MM.1S (cell line): ENCODE measurements at places on chromosomes 16 and 17.
A peak's percentile ranks its signal among the peaks of the same experiment; 100 is the strongest.

DNA sequence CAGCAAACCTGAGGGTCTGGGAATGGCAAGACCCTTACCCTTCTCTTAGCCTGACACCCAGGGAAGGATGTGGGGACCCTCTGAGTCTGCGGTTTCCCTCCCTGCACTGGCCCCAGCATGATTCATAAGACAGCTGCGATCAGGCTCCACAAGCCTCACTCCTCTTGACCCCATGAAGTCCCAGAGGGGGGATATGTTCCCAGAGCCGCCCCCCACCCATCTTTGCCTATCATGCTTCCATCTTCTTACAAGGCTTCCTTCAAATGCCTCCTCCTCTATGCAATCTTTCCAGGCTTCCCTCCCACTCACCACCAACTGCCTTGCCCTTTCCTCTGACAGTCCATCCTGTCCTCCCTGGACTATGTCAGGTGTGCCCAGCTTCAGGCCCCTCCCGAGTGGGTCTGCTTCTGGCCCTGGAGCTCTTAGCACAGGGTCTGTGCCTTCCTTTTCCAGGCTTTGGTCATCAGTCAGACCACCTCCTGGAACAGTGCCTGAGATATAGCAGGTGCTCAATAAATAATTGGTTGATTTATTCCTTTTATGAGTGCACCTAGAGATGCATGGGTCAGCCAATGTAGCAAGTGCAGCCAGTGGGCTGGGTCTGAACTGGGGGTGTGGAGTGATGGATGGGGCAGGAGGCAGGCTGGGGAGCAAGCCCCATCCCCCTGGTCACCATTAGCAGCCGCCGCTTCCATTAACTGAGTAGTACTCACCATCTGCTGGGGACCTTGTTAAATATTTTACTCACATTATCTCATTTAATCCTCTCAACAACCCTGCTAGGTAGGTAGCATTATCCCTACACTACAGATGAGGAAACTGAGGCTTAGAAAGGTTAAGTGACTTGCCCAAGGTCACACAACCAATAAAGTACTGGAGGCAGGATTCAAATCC, 8.4 kb downstream of the DLX3 start:
- H3K27me3 ChIP-seq: peaks cover 96% of the 10 kb centered on the region
- no peaks in the 10 kb centered on the region for H3K4me1 ChIP-seq
- no peaks in the 10 kb centered on the region for H3K36me3 ChIP-seq
- no peak overlapping the region for H3K27ac ChIP-seq

DNA sequence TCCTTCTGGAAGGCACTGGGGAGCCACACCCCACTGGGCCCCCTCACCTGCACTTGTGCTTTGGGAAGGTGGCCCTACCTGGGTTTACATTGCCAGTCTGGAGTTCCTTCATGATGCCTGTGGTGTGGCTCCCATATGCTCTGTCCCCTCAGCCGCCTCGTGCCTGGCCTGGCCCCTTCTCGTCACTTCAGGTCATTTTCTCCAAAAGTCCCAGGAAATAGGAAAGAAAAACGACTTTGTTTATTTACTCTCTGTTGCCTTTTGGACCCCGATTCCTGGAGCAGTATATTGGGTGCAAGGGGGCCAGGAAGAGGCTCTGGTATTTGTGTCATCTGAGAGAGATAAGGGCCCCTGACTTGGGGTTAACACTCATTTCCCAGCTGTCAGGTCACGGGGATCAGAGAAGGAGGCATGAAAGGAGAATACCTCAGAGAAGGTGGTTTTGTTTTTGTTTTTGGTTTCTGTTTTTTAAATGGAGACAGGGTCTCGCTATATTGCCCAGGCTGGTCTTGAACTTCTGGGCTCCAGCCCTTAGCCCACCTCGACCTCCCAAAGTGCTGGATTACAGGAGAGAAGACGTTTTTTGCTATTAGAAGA, 4.7 kb downstream of the SOCS3 start:
- H3K27me3 ChIP-seq: peaks cover 44% of the 10 kb centered on the region
- H3K36me3 ChIP-seq: no peaks in the 10 kb centered on the region
- H3K4me1 ChIP-seq: peaks cover 40% of the 10 kb centered on the region
- DNase-seq: no peak
- peak overlapping the region; percentile 83; the same call in 1 of the 2 replicates for H3K27ac ChIP-seq

DNA sequence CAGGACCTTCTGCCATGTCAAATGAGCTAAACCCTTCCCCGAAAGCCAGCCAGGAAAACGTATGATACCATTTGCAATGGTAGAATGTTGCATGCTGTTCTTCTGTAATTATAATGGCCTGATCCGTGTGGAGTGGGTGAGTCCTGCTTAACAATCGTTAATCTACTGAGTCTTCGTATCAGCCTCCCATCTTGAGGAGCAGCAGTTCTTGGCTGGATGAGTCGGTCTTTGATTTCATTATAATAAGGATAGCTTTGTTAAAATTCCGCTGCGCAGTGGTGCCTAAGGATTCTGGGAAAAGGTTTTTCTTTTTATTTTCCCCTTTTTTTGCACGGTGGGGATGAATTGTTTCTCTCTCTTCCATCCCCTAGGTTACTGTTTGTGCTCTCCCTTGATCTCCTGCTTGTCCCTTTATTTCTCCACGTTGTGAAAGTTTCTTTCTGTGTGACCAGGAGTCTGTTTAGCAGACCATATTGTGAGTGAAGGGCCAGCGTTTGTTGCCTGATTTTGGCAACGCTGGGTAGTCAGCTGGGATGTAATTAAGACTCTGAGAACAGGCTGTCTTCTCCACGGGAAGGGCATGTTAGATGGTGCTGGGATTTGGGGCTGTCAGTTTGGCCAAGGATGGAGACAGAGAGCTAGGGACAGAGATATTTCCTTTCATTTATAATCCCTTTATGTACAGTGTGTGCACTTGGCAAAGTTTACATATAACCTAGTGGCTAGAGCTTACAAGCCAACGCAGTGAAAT, 263.0 kb downstream of the FTO start:
- no peaks in the 10 kb centered on the region for H3K27me3 ChIP-seq
- H3K36me3 ChIP-seq: no peaks in the 10 kb centered on the region
- no peaks in the 10 kb centered on the region for H3K4me1 ChIP-seq
- DNase-seq: no peak
- H3K4me3 ChIP-seq: no peak overlapping the region

- no peak overlapping the region for H3K27ac ChIP-seq
- no peaks in the 10 kb centered on the region for H3K27me3 ChIP-seq
- no peak for DNase-seq
- H3K36me3 ChIP-seq: no peaks in the 10 kb centered on the region
- peaks cover 2% of the 10 kb centered on the region; the same call in 1 of the 2 replicates for H3K4me1 ChIP-seq
- no peak overlapping the region for H3K4me3 ChIP-seq
Measured at GRCh38 chr17:48523010-48523409, 7.8 kb downstream of the HOXB1 start.

DNA sequence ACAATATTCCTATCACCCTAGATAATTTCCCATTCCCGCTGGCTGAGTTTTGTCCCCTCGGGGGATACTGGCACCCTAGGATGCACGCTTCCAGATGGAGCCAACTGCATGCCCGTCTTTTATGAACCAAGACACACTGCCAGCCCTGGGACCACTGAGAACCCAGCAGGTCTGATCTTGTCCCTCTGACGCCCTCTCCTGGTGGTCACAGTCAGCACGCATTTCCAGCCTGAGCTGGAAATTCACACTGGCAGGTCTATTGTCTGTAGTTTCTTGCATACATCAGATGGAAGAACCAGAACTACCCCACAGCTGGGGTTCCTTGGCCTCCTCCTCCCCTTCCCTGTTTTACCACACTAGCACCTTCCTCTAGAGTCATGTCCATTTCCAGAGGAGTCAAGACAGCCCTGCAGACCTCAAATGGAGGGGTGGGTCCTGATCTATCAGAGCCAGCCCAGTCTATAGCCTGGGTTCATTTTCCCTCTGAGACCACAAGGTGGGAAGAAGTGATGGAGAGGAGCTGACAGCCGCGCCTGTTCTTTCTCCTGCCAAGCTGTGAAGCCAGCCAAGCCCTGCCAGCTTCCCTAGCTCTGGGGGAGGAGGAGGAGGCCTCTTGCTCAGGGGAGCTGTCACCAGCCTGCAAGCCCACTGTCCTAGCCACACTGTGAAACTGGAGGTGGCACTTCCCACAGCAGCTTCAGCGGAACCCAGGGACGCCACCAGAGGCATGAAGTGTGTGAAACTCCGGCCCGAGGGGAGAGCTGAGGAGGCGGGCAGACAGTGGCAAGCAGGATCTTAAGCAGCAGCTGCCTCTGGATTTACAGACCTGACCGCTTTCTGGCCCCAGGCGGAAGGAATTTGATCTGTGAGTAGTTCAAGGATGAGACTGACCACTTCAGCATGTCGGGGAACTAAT, 29.3 kb downstream of the MXRA7 start:
- H3K4me3 ChIP-seq: no peak overlapping the region
- no peak overlapping the region for H3K27ac ChIP-seq
- peaks cover 16% of the 10 kb centered on the region for H3K27me3 ChIP-seq

GRCh38 chr17:27559506-27560481, 71.2 kb upstream of the LGALS9 start:
- H3K4me1 ChIP-seq: no peaks in the 10 kb centered on the region
- no peaks in the 10 kb centered on the region for H3K36me3 ChIP-seq
- H3K27me3 ChIP-seq: no peaks in the 10 kb centered on the region

GRCh38 chr17:81036197-81036941, 1.4 kb downstream of the BAIAP2 start:
- H3K27me3 ChIP-seq: peaks cover 87% of the 10 kb centered on the region
- H3K27ac ChIP-seq: no peak overlapping the region
- no peaks in the 10 kb centered on the region for H3K4me1 ChIP-seq

- DNase-seq: no peak
- no peak overlapping the region for H3K27ac ChIP-seq
- no peak overlapping the region for H3K4me3 ChIP-seq
- H3K36me3 ChIP-seq: no peaks in the 10 kb centered on the region
- H3K27me3 ChIP-seq: no peaks in the 10 kb centered on the region
Measured at GRCh38 chr17:65191811-65192740, 54.9 kb downstream of the RGS9 start.

DNA sequence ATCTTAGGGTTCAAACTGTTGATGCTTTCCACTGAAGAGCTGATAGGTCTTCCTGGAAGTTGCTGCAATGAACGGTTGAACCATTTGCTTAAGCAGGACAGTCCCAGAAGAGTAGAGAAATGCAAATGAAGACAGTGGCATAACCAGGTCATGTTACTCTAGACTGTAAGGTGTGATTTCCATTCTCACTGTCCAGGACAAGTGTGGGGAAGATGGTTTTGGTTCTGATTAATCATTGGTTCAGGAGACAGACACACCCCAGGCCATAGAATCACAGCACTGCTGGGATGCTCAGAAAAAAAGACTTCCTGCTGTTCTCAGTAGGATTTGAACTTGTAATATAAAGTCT, 34.8 kb upstream of the XYLT2 start:
- no peaks in the 10 kb centered on the region for H3K27me3 ChIP-seq
- no peak for DNase-seq
- H3K4me1 ChIP-seq: no peaks in the 10 kb centered on the region
- no peak overlapping the region for H3K27ac ChIP-seq
- no peaks in the 10 kb centered on the region for H3K36me3 ChIP-seq

GRCh38 chr16:4616047-4616811, 1.5 kb upstream of the UBALD1 start:
- peak overlapping the region; percentile 99 for H3K27ac ChIP-seq
- no peaks in the 10 kb centered on the region for H3K27me3 ChIP-seq
- peak; percentile 100 for DNase-seq
- peak overlapping the region; percentile 70 for H3K4me3 ChIP-seq

- no peak overlapping the region for H3K27ac ChIP-seq
- H3K4me3 ChIP-seq: no peak overlapping the region
- no peaks in the 10 kb centered on the region for H3K4me1 ChIP-seq
- no peaks in the 10 kb centered on the region for H3K36me3 ChIP-seq
- DNase-seq: no peak
Measured at GRCh38 chr17:72950242-72950931, 142.1 kb downstream of the SLC39A11 start.

- H3K4me3 ChIP-seq: no peak overlapping the region
- H3K36me3 ChIP-seq: no peaks in the 10 kb centered on the region
- H3K4me1 ChIP-seq: no peaks in the 10 kb centered on the region
- no peak for DNase-seq
- no peaks in the 10 kb centered on the region for H3K27me3 ChIP-seq
Measured at GRCh38 chr17:27598337-27599050, 32.5 kb upstream of the LGALS9 start.

DNA sequence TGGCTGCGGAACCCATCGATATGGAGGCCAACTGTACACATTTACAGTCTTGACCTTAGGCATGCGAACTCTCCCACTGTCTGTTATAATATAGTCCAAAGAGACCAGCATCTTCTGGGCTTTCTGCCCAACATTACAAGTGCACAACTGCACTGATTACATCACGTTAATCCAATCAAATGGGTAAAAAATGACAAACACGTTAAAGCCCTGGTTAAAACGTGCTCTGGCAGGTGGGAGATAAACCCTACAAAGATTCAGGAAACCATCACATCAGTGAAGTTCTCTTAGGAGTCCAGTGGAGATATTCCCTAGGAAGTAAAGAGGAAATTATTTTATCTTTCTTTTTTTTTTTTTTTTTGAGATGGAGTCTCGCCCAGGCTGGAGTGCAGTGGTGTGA, 23.7 kb upstream of the XYLT2 start:
- H3K4me1 ChIP-seq: no peaks in the 10 kb centered on the region
- no peaks in the 10 kb centered on the region for H3K27me3 ChIP-seq
- no peak overlapping the region for H3K27ac ChIP-seq
- H3K4me3 ChIP-seq: no peak overlapping the region

GRCh38 chr17:27329146-27329805, 35.4 kb downstream of the WSB1 start:
- DNase-seq: no peak

- H3K4me3 ChIP-seq: no peak overlapping the region
- H3K36me3 ChIP-seq: no peaks in the 10 kb centered on the region
- no peaks in the 10 kb centered on the region for H3K27me3 ChIP-seq
- H3K27ac ChIP-seq: no peak overlapping the region
Measured at GRCh38 chr16:16791051-16791450, 412.1 kb downstream of the NPIPA7 start.

DNA sequence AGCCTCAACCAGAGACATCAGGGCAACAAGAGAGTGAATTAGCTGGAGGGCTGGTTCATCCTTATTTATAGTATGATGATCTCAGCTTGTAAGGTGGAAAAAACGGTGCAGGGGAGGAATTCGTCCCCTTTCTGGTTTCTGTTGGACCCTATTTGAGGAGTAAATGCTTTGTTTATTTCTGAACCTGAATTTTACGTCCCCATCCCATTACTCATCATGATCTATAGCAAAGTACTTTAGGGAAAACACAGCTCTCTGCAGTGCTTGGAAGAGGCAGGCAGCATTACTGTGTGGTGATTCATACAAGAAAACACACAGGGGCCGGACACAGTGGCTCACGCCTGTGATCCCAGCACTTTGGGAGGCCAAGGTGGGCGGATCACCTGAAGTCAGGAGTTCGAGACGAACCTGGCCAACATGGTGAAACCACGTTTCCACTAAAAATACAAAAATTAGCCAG, 8.0 kb upstream of the VAT1L start:
- no peaks in the 10 kb centered on the region for H3K27me3 ChIP-seq
- H3K27ac ChIP-seq: no peak overlapping the region
- H3K4me1 ChIP-seq: no peaks in the 10 kb centered on the region
- H3K4me3 ChIP-seq: no peak overlapping the region
- DNase-seq: no peak
